ENCODE measurements at places on chromosomes 12 and 14.
A peak's percentile ranks its signal among the peaks of the same experiment; 100 is the strongest.

GRCh38 chr12:107903341-107904061 is 129.0 kb downstream of the ASCL4 start:
- peak; percentile 71 for DNase-seq

GRCh38 chr14:102930753-102931579 is 8.5 kb downstream of the AMN start:
- DNase-seq = no peak

GRCh38 chr12:55847033-55847432 is 4.3 kb upstream of the MMP19 start:
- DNase-seq = no peak

DNA sequence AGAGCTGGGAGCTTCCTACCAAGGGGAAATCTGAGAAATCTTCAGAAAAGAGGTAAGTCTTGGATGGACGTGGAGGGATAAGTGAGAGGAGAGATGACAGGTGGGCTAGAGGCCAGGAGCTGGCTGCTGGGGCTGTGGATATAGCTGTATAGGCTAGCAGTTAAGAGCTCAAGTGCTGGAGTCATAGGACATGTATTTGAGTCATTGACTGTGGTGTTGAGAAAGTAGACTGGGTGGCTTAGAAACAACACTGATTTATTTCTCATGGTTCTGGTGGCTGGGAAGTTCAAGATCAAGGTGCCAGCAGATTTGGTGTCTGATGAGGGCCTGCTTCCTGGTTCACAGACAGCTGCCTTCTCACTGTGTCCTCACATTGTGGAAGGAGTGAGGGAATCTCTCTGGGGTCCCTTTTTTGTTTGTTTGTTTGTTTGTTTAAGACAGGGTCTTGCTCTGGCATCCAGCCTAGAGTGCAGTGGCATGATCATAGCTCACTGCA is 151.1 kb upstream of the FUT8 start:
- DNase-seq = no peak

DNA sequence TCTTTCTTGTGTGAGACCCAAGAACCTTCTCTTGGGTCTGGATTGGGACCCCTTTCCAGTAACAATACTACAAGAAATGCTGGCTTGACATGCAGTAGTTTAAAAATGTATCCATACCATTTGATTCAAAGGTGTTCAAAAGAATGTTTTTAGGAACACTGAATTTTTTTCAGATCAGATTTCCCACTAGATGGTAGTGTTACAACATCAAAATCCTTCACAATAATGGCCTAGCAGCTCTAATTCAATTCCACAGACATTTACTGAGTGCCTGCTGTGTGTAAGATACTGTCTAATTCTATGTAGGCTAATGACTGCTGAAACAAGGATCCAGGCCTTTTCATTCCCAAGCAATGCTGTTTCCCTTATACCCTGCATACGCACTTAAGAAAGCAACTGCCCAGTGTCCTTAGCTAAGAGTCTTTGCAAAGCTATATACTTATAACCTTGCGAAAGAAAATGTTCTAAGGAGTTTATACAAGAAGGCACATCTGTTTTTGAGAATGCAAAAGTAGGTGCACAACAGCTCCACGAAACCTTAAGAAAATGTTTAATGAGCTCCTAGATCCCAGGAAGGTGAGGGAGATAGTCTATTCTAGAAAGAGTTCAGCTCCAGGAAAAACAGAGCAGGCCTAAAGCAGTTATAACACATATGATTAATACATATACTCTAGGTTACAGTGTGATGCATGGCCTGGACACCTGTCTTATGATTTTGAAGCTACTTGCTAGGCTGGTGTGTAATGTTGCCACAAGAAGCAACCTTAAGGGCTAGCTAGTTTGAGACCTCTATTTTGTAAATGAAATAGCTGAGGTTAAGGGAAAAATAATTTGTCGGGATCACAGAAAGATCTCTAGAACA is 50.9 kb upstream of the PKP2 start:
- no peak for DNase-seq

GRCh38 chr14:57732463-57733285 is 133.2 kb downstream of the SLC35F4 start:
- DNase-seq = no peak
